ENCODE measurements at places on chromosomes 12 and 14. TPM values are rescaled to one million over a fixed set of nuclear protein-coding genes. Genes with fewer than 3 reads are reported as not detected.

DNA sequence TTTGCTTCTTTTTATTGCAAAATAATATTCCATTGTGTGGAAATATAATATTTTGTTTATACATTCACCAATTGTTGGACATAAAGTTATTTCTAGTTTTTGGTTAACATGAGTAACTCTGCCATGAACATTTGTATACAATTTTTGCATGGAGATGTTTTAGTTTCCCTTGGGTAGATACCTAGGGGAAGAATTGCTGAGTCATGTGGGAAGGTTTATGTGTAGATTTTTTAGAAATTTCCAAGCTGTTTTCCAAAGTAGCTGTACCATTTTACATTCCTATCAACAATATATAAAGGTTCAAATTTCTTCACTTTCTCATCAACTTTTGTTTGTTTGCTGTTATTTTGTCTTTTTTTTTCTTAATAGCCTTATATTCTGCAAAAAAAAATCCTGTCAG, 664.7 kb upstream of the FBXO33 start:
- no peak for DNase-seq

DNA sequence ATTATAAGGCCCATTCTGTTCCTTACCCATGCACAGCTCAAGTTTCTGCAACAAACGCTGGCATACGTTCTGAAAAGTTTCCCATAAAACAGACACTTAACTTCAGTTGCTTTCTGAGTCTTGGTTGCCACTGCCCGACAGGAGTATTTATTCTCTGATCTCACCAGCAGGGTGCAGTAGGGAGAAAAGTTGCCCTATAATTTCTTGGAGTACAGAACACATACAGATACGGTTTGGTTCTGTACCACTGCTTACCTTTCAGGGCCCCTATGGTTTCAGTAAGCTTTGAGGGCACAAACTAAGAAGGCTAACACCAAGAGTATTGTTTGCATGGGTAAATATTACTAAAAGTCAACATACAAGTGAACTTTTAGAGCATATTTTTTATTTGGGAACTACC, 77.9 kb downstream of the SPATA7 start:
- no peak for DNase-seq

DNA sequence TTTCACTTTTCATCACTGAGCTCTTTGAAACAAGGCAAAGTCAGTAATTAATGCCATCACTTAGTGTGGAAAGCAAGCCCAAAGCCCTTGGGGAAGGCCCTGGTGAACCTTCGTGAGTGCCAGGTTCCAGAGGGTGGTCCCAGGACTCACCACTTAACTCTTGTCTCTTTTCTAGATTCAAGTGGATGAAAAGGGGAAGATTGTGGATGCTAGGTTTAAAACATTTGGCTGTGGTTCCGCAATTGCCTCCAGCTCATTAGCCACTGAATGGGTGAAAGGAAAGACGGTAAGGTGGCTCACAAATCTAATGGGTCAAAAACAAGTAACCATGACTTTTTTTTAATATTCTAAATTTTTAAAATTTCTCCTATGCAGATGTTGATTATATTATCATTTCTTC, 2.8 kb downstream of the ISCU start:
- no peak for DNase-seq

Gene ATXN3
- total RNA-seq, result 24.2 TPM

Gene PIP4K2C
- 43.6 TPM for total RNA-seq

- DNase-seq, result no peak
These were observed 1.6 kb upstream of the SNRPF start for GRCh38 chr12:95857156-95857555.

GRCh38 chr12:124915239-124916236, 1.1 kb upstream of the UBC start:
- no peak for DNase-seq

DNA sequence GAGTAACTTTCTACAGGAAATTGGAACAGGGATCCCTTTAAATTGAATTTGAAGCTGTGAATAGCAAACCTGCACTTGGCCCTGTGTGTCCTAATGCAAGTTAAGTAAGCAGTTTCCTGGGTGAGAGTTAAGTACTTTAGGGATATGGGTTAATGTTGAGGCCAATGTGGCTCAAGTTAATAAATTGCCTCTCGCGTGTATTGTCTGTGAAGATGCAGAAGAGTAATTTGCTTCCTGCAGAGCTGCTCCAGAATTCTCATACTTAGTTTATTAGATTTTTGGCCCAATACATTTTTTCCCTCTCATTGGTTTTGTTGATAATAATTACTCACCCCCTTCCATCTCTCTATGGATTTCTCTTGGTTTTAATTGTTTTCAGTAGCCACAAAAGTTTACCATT, 86.5 kb downstream of the SLC25A47 start:
- no peak for DNase-seq

DNA sequence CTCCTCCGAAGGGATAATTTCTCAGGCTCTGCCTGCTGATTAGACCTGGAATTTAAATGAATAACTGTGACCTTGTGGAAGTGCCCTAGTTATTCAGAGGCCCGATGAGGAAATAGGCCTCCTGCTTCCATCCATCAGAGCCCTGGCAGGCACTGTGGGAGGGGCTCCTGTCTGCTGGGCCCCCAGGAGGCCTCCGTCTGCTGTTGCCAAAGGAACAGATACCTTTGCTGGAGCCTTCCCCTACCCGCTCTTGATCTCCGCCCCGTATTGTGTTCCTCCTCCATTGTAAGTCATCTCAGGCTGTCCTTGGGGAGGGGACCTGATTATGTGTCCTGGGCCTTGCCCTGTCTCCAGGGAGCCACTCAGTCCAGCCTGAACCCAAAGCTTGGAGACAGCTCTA, 112.3 kb downstream of the NRXN3 start:
- no peak for DNase-seq

Gene MANSC4
- total RNA-seq, result not detected

- no peak for DNase-seq
These were observed 80.3 kb downstream of the NKX2-1 start for GRCh38 chr14:36439766-36440165.

- no peak for DNase-seq
These were observed 16.8 kb upstream of the DYNC1H1 start for GRCh38 chr14:101947577-101947903.

Gene PRB2
- total RNA-seq, result not detected

Gene OAS2
- 94.2 TPM for total RNA-seq

- DNase-seq, result peak; percentile 24
These were observed 788 bp downstream of the DDHD1 start for GRCh38 chr14:53152184-53152886.

GRCh38 chr12:1857821-1858220, 37.5 kb downstream of the LRTM2 start:
- no peak for DNase-seq

GRCh38 chr12:104166465-104166864, 28.5 kb upstream of the NFYB start:
- DNase-seq, result peak; percentile 77

Gene MYL6B
- total RNA-seq, result 118 TPM

Gene CLEC7A
- 1.4 TPM for total RNA-seq

DNA sequence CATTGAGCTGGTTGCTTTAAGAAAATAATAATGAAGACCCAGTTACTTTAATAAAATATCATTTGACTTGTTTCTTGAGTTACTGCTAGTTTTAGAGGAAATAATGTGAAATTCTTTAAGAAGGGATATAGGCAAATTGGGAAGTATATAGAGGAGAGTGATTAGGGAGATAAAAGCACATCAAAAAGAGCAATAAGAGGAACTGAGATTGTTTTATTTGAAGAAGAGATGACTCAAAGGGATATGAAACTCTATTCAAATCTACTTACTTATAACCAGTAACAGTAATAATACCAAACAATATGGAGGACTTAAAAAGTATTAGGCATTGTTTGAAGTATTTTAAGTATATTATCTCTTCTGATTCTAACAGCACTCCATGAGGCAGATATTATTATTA, 37.1 kb downstream of the LRRK2 start:
- no peak for DNase-seq

Gene OR6C3
- not detected for total RNA-seq

GRCh38 chr14:64857979-64858744, 21.5 kb downstream of the SPTB start:
- no peak for DNase-seq

Gene GRIN2B
- total RNA-seq, result 1.4 TPM

DNA sequence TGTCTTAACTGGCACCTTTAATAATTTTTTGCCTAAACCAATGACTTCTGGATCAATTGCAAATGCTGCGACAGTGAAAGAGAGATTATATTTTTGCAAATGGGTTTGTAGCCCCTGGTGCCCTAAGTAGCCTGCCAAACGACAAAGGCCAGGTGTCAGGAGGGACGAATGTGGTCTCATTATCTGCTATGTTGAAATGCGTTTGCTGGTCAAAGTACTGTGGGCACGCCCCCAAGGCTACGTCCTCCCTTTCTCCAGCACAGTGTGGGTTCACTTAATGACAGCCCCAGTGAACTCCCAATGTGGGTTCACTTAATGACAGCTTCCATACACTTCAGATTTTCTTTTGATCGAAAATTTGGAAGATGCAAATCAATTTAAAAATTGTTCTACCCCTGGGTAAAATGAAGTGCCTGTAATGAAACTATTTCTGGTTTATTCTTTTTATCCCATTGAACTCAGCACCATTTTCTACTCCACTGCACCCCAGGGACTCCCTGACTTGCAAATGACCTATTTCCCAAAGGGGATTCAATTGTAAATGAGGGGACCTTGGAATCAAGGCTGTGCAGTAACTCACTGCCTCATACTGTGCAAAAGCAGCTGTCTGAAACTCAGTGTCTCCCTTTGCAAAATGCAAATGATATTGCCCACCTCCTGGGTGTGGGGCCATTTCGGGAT, 1.4 kb downstream of the SERPINA11 start:
- DNase-seq, result no peak

Gene ZC2HC1C
- total RNA-seq, result 1.4 TPM

DNA sequence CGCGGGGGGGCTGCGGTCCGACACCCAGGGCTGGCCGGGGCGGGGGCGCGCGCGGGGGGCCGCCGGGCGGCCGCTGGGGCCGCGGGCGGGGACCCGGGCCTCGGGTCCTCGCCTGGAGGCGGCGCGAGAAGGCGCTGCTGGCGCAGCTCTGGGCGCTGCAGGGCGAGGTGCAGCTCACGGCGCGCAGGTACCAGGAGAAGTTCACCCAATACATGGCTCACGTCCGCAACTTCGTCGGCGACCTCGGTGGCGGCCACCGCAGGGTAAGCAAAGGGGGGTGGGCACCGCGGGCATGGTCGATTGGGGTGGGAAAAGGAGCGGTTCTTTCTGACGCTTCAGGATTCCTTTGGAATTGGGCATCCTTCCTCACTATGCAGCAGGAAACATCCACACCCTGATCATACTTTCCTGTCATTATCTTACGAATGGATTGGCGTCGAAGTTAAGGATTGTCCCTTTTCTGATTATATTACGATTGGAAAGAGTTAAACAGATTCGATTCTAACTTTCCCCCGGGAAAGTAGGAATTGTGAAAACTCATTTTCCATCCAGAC, 798 bp downstream of the PDZRN4 start:
- no peak for DNase-seq

Gene LBHD2
- not detected for total RNA-seq
